ENCODE measurements at places on chromosomes 7 and 10. TPM values are rescaled to one million over a fixed set of nuclear protein-coding genes. Genes with fewer than 3 reads are reported as not detected.

- DNase-seq = no peak
Observed at GRCh38 chr7:5769571-5769970, 11.9 kb downstream of the RNF216 start.

DNA sequence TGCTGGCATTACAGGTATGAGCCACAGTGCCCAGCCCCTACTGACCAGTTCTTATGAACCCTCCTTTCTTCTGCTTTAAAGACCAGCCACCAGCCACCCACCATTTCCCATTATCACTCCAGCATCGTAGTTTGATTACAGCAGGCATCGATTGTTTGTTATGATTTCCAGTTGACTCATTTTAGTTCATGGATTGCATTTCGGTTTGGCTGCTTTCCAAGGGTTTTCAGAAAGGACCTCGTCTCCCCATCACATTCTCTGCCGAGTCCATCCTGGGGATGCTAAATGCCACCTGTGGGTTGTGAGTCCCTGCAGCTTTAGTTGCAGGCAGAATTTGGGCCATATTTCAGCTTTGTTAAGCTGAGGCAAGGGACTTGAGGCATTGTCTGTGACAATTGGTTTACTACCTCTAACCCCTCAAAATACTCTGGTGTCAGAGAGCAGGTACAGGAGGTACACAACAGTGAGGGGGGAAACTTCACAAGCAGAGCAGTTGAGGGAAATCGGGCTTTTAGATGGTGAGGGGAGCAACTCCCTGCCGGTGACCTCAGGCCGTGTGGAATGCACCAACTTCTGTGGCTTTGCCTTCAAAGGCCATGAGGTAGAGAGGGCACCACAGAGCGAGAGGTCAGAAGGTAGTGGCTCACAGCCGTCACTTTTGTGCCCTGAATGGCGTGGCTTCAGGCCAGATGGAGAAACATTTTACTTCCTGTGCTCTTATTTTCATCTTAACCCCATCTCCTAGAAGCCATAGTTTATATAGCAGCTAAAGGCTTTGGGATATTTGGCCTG lies 203.8 kb downstream of the CCDC3 start:
- no peak for DNase-seq

- no peak for DNase-seq
Observed at GRCh38 chr10:103727546-103727963, 127.8 kb downstream of the SH3PXD2A start.

Gene CYP3A4
- total RNA-seq = not detected

GRCh38 chr10:11612021-11613001 lies 861 bp upstream of the USP6NL start:
- no peak for DNase-seq

- no peak for DNase-seq
Observed at GRCh38 chr10:8275911-8276310, 221.4 kb downstream of the GATA3 start.

- DNase-seq = no peak
Observed at GRCh38 chr7:10343108-10343507, 630.6 kb upstream of the PHF14 start.

Gene ADIRF
- 155 TPM for total RNA-seq

DNA sequence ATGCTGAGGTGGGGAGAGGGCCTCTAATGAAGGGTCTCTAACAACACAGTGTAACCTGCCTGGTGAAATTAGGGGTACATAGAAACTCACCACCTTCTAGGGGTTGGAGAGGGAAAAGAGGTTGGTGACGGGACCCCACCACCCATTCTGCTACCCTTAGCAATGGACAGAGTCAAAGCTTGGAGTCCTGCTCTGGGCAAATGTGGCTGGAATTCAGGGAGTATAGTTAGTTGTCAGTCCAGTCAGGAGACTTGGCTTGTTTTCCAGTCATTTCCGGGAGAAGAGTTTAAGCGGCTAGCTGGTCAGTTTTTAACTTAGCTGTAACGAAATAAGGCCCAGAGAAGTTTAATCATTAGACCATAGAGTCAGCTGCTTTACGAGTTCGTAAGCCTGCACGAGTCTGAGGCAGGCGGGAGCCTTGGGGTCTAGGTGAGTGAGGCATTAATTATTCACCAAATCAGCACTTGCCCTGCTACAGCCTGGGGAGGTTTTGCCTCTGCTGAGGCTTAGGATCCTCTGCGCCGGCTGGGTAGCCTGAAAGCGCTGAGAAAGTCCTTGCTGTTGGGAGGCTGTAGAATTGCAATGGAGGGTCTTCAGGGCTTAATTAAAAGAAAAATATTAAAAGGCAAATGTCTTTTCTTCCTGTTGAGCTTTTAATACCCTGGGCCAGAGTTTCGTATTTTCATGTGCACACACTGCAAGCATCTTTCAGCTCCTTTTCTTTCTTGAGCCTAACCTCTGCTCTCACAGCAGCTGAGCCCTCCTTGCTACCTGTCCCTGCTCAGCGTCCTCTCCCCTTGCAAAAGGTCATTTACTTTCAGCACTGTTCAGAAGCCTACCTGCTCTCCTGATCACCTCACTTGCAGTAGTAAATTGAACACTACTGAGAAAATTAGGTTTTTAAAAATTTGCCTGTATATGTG lies 1.5 kb upstream of the LAMB1 start:
- DNase-seq = no peak

GRCh38 chr10:78890506-78890905 lies 178.3 kb upstream of the ZMIZ1 start:
- no peak for DNase-seq

DNA sequence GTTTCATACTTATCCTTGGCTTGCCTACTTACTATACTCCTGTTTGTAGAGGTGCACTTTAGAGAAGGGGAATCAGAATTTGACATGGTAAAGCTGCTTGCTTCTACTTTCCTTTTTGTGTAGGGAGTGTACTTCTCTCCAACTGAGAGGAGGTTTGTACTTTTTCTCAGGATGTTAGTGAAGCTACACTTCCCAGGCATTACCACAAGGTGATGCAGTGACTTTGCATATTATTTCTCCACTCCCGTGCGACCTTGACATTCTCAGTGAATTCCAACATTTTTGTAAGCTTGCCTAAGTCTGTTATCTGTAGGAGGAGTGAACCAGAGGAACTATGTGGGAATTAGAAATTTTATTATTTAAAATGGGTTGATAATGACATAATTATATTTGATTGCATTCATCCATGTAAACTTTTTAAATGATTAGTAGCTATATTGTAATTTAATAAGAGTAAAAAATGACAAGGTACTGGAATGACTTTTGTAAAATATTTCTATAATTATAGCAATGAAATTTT lies 5.2 kb downstream of the TAX1BP1 start:
- DNase-seq = no peak

DNA sequence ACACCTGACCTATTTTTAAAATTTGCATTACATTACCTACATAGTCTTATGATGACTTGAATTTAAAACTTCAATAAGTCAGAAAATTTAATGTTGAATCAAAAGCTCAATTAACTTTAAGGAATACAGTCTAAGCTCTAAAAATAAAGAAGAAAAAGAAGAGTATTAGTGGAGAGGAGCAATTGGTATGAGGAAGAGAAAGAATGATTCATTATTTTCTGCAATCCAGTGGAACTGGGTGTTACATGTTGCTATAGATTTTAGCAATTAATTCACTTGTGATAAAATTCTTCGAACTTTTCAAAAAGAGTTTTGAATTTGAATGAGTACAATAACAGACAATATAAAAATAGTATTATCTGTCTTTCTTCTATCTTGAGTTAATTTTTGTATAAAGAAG lies 158.9 kb upstream of the POT1 start:
- no peak for DNase-seq

DNA sequence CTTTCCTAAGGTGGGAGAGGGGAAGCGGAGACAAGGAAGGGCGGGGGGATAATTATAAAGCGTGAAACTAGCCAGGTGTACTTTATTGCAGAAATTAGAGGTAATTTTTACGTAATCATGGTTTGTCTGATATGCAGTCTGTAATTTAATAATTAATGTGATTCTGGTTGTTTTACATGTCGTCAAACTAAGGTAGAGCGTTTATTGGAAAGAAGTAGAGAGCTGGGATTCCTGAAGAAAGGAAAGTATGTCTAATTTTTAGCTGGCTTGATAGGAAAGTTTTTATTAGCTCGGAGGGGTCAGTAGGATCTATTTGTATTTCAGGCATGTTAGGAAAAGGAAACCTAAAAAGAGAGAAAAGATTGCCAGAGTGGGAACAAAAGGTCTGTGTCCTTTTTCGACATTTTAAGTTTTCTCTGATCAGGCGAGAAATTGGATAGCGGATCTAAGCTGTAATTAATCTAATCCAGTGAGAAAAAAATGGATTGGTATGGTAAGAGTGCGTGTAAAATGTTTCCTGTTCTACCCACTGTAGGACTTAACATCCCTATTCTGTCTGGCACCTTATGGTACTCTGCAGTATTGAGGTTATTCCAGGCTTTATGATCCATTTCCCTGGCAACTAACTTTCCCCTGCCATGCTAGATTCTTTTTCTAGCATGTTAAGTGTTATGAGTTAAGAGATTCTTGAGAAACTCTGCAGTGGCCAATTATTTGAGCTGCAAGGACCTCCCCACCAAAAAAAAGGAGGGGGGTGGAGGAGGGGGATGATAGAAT lies 1.4 kb downstream of the CELF2 start:
- no peak for DNase-seq

Gene PNLIPRP2
- not detected for total RNA-seq

Gene PTPRZ1
- total RNA-seq = 3.6 TPM

DNA sequence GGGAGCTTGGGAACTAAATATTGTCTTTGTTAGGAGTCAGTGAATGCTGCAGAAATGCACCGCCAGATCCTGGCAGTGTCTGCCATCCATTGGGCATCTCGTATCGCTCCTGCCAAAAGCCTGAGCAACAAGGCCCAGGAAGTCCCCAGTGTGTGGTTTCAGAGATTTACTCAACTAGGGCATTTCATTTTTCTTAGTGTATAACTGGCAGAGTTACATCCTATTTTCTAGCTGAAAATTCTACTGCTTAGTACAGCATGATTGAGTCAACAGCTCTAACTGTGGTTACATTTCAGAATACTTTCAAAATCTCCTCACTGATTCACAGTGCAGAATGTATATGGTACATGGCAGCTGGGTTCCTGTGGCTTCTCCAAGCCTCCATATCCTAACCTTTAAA lies 95.8 kb upstream of the CREB5 start:
- DNase-seq = no peak

Gene SH2D4B
- 0.43 TPM for total RNA-seq

Gene AKR1C1
- total RNA-seq = 42.0 TPM

DNA sequence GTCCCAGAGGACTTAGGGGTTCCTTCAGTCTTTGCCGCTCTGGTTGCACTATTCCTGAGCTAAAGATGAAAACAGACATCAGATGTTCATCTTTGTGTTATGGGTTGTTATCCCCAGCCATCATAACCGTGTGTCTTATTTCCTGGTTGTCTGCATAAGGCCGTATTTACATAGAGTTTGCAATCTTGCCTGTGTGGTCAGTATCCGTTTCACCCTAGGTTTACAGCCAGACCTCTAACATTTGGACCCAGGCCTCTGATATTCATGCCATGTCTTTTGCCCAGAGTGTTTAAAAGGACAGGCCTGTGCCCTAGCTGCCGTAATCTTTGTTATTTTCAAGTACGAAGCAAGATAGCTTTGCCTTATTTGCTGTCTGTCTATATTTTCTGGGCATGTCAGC lies 26.6 kb downstream of the LRRC4 start:
- no peak for DNase-seq

DNA sequence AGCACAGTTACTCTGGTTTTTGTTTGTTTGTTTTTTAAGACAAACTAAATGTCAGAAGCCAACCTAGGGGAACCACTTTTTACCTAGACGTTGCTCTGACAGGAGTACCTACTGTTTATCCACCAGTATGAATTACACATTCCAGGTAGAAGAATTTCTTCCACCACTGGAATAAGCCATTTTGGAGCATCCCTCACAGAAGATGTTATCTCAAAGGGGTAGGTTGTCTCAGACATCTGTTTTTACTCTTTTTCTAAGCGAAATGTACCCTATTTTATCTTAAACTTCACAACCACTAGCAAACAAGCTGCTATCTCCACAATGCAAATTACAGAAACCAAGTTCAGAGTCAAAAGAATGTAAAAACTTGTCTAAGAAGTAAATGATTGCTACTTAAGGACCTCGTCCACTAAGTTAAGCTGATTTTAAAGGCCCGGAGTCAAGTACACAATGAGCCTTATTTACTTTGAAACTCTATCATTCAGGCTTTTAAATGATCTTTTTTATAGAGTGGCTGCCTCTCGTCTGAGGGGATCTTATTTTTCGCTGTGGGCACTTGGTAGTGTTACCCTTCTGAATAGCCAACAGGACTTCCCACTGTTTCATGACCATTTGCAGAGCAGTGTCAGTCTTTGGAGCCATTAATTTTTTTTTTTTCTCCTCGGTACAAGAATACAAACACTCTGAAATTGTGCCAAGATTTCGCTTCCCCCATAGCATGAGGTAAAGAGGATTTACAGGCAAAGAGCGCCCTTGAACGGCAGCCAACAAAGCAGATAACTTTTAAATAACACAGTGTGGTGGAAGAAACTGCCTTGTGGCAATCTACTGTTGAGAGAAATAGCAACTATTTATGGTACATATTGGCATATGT lies 15.7 kb upstream of the ARMC3 start:
- DNase-seq = no peak

- no peak for DNase-seq
Observed at GRCh38 chr10:77049896-77050295, 587.7 kb downstream of the KCNMA1 start.

Gene UTF1
- not detected for total RNA-seq

DNA sequence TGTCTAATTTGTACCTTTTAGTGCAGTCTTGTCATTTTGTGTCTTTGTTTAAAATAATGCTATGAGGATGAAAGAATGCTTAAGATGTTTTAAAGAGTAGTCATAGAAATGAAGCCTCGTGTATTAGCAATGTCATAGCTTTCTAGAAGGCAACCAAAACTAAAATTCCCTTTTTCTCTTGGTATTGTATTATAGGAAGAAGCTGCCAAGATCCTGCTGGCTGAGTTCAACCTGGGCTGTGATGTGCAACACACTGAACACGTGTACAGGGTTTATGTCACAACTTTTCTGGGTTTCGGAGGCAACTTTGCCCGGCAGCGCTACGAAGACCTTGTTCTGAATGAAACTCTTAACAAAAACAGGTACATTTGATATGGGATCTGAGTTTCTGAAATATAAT lies 36.2 kb downstream of the COX15 start:
- DNase-seq = no peak

GRCh38 chr10:115094416-115095140 lies 1.4 kb downstream of the ATRNL1 start:
- no peak for DNase-seq
